Substantia nigra (tissue), 51 donors: ENCODE measurements at places on chromosomes 6 and 20.

GRCh38 chr6:112199001-112199403, 55.4 kb downstream of the LAMA4 start:
- no peak for DNase-seq

- no peak for DNase-seq
Observed at GRCh38 chr20:11791316-11791715, 126.4 kb upstream of the BTBD3 start.

- no peak for DNase-seq
Observed at GRCh38 chr20:38460040-38460623, 12.5 kb upstream of the RALGAPB start.

GRCh38 chr6:80245043-80245442, 138.6 kb downstream of the BCKDHB start:
- DNase-seq: no peak

- DNase-seq: no peak
Observed at GRCh38 chr20:1163653-1164052, 21.1 kb downstream of the TMEM74B start.

DNA sequence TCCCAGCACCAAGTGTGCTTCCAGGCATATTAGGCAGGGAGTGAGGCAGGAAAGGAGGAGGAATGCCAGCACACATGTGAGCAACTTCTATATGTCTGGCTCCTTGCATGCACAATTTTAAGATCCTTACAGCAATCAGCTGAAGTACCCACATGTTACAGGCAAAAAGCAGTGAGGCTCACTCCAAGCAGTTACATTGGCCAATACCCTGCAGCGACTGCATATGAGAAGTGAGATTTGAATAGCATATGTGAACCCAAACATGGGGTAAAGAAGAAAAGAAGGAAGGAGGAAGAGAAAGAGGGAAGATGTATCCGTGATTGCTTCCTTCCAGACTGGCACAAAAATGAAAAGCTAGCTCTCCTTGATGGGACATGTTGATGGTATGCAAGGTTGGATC, 193.6 kb downstream of the PTPRT start:
- DNase-seq: no peak

- DNase-seq: no peak
Observed at GRCh38 chr6:148339766-148340165, 2.9 kb upstream of the SASH1 start.

GRCh38 chr6:134622382-134623173, 304.7 kb upstream of the SGK1 start:
- DNase-seq: no peak

GRCh38 chr20:29876911-29877285, 1380.6 kb upstream of the DEFB115 start:
- no peak for DNase-seq

- DNase-seq: no peak
Observed at GRCh38 chr20:50488236-50488806, 21.9 kb upstream of the PTPN1 start.

GRCh38 chr6:130675072-130675471, 152.1 kb upstream of the SMLR1 start:
- no peak for DNase-seq
